ENCODE measurements at places on chromosomes 2 and 18. TPM values are rescaled to one million over a fixed set of nuclear protein-coding genes. Genes with fewer than 3 reads are reported as not detected.
A peak's percentile ranks its signal among the peaks of the same experiment; 100 is the strongest.

GRCh38 chr18:10230072-10230471 lies 224.4 kb upstream of the APCDD1 start:
- no peak for DNase-seq

GRCh38 chr2:240579771-240580614 lies 6.5 kb upstream of the CAPN10 start:
- peak; percentile 55 for DNase-seq

DNA sequence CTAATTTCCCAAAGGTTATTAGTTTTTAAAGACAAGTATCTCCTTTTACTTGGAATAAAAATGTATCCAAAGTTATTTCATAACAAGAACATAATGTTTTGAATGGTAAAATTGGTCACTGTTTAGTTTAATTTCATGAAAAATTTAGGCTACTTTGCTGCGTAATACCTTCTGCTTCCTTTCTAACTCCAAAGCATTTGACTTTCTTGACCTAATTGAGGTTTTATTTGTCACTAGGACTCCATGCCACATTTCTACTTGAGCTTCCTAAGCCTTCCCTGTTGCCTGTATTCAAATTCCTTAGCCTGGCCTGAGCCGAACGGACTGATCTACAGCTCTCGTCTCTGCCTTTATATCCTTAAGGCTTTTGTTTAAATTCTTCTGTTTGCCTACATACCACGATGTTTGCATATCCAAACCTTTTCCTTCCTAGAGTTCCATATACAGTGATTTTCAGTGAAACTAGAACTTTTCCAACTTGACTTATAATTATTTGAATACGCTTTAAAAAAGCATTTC lies 25.1 kb downstream of the ARMC9 start:
- DNase-seq: no peak

DNA sequence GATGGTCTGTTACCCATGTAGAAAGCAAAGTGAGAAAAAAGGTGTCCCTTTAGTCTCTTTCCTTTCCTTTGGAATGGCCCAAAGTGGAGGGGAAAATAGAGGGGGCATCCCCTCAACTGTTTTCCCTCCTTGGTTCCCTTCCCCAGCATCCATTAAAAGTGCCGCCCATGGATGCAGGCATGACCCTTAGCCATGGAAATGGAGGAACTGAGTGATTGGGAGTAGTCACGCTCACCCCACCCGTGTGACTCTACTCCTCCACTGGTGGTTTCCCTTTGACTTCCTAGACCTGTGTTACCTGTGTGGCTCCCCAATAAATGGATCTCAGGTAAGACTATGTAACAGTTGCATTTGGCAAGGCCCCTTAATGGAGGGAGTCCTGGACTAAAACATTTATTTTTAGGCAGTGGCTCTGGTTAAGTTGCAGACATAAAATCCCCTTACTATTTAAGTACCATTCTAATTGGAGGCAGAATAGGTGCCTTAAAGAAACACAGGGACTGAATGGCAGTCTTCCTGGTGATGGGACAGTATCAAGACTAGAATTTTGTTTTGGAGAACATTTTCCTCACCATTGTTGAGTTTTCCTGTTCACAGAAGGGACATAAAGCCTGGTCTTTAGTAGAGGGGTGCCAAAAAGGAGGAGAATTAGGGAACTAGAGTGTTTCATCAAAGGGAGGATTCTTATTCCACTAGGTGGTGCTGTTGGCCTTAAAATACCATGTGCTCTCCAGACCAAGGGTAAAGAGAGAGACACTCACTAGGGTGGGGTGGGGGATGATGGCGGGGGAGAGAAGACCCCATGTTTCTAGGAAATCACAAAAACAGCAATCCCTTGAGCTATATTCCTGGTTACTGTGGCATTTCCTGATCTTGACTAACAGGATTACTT lies 25.7 kb upstream of the PLA2R1 start:
- DNase-seq: no peak

GRCh38 chr2:62800618-62801017 lies 95.1 kb downstream of the EHBP1 start:
- DNase-seq: no peak

GRCh38 chr2:178251151-178251955 lies 57.0 kb downstream of the OSBPL6 start:
- DNase-seq: no peak

- DNase-seq: no peak
Observed at GRCh38 chr2:218298314-218298875, 6.1 kb upstream of the TMBIM1 start.

DNA sequence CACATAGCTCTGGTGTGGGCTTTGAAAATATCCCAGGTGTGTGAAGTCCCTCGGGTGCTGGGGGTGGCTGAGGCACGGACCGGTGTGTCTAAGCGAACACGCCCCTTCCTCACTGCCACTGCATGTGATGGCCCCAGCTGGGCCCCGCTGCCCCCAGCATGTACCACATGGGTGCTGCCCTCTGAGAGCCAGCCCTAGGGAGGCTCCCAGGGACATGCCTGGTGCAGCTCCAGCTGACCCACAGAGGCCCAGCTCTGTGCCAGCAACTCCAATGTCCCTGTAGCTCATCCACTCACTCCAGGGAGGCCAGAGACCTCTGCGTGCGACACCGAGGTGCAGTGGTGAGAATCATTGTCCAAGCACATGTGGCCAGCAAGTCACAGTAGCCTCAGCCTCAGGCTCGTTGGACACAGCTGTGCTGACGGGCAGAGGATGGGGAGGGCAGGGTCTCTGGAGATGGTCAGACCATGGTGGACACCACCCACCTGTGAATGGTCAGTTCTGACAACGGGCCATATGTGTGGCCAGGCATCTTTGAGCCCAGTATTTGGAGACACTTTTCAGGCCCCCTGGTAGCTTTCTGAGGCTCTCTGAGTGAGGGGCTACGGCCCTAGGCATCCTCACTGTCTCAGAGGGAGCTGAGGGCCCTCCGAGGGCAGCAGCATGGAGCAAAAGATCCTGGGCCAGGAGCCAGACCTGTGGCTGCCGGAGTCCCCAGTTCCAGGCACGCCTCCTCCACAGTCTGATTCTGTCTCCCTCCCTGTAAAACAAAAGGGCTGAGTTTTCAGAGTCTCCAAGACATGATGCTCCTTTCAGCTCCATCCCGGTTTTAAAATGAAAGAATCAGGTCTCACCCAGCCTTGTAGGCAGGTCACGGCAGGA lies 220.7 kb downstream of the NDUFA10 start:
- DNase-seq: no peak

GRCh38 chr18:26863921-26864497 lies 1.5 kb downstream of the AQP4 start:
- DNase-seq: no peak

DNA sequence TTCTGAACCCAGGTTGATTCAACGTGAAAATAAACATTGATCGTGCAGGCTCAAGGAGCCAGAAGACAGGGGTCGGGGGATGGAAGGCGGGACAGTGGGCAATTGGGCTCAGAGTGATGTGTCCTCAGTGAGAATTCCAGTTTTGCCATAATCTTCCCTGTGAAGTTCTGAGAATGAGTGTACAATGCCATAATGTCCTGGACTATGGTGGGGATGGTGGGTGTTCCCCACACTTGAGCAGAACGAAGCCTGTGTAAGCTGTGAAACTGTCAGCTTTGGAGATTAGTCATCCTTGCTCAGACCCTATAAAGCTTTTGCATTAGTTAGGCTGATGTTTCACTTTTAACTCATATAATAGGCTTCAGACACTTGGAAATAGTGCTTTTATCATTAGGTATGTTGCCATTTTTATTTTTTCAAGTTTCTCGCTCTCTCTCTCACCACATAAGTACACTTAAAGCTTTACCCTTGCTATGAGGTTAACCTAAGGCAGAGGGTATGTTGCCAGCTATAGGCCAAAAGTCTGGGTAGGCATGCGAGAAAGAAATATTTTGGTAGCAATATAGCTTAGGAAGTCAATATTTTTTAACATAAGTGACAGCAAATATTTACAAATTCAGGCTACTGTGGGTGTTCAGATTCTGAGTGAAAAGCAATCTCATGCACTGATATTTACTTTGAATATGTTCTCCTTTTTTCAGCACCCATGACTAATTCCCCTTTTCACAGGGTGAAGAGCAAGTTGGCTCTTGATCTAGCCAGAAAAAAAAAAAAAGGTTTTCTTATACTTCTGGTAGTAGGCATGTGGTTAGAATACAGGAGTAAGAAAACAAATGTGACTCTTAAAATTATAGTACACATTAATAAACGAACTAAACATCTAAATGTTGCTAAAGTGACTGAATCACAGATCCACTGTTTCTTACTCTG lies 47.2 kb downstream of the CDC42EP3 start:
- DNase-seq: no peak

GRCh38 chr2:200453853-200454534 lies 55.9 kb downstream of the KCTD18 start:
- no peak for DNase-seq

DNA sequence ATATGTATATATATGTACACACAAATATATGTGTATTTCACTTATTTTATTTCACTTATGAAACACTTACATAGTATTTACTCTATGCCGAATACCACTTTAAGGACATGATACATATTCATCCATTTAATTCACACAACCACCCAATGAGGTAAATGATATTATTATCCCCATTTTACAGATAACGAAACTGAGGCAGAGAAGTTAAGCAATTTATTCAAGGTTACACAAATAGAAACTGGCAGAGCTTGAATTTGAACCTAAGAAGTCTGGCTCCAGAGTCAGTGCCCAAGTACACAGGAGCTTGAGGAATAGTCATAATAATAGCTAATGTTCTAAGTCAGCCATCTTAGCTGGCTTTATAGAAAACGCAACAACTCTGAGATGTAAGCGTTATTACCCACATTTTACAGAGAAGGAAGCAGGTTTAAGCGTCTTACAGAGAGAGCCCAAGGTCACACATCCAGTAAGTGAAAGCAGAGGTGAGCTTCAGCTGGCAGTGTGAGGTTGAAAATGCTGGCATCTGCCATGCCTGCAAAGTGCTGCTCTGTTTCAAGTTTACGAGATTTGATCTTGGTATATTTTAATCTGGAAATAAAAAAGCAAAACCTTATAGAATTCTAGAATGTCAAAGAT lies 326.9 kb downstream of the LPIN1 start:
- no peak for DNase-seq

- no peak for DNase-seq
Observed at GRCh38 chr2:129772190-129772579, 207.3 kb upstream of the RAB6C start.

DNA sequence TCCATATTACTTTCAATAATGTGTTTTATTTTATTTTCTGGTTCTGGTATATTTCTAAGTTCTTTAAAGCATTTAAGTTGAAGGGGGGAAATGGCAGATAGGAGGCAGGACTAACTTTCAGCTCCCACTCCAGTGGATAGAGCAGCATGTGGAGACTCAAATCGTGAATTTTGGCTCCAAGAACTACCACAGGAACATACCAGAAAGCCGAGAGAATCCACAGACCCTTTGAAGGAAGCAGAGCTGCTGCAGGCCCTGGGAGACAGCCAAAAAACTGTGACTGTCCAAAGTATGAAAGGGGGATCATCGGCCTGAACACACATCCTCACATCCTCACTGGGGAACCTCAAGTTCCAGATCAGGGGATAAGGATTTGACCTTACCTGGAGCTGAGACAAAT lies 207.6 kb upstream of the VWC2L start:
- DNase-seq: no peak

DNA sequence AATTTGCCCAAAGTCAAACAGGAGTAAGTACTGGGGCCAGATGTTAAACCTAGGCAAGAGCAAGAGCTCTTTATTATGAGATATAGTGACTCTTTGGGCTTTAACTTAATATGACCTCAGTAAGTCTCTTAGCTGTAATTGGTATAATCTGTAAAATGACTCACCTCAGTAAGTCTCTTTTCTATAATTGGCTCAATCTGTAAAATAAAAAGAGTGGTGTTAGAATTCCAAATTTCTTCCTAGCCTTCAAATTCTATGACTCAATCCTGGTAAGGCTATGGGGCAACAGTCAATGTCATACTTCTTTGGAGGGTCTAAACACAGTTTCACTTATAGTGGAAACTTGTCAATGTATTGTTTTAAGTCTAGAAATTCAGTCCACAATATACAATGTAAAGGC lies 1608.9 kb upstream of the PIK3C3 start:
- no peak for DNase-seq

DNA sequence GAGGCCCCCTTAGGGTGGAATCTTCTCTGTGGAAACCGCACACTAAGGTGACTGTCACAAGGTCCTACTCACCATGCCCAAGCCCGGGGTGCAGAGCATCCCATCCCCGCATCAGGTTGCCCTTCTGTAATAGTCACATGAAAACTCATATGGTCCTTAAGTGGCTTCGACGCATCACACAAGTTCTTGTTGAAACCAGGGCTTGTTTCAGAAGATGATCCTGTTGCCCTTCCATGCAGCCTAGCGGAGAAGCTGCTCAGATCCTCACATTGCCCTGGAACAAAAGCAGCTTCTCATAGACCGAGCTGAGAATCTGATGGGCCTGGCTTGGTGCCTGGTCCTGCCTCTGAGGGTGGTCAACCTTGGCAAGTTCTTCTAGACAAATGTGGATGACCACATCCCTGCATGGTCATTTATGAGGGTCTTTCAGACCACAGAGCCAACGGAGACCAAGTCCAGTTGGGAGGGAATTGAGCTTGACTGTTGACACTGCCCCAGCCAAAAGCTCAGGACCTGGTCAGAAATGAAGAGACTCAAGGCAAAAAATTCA lies 54.1 kb downstream of the PDCL3 start:
- DNase-seq: no peak

- DNase-seq: no peak
Observed at GRCh38 chr2:23221236-23221635, 163.7 kb upstream of the KLHL29 start.

DNA sequence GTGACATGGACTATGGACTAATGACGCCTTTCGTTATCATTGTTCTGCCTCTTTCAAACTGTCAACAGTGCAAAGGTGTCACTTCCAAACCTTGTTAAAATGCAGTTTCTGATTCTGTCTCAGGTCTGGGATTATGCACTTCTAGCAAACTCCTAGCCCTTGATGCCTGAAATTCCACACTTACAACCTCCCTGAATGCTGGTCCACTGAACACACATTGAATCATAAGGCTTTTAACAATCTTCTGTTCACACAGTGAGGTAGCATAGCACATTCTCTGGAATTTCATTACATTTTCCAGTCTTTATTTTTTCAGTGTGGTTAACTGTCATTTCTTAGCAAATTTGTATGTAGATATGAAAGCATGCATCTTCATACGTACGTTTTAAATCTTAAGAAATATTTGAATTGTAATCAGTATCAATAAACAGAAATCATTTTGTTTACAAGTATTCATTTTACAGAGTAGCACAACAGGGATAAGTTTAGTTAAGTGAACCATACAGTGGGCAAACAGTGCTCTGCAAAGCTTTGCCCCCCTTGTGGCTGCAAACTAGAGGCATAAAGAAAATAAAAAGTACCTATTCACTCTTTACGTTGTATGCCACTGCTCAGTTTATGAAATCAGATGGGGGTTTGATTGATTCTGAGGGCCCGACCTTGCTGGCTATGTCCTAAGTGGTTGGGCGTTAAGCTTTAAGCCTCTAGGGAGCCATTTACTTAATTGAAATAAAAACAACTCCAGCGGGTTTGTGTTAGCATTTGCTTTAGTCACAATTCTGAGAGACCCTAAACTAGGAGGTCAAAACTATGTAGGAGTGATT lies 250.8 kb downstream of the LRRTM1 start:
- no peak for DNase-seq

The OSR1 gene
- total RNA-seq: 4.9 TPM

The MEP1B gene
- total RNA-seq: 0.78 TPM

The DSG4 gene
- not detected for total RNA-seq

The UPP2 gene
- total RNA-seq: not detected

The LONRF2 gene
- 11.2 TPM for total RNA-seq

The UCN gene
- total RNA-seq: 3.1 TPM

The COL4A4 gene
- total RNA-seq: 30.4 TPM

Measured in mucosa of gallbladder (tissue), 1 donor.